ENCODE measurements at places on chromosomes 2 and 18.

GRCh38 chr2:98444436-98445176 lies at the start of gene INPP4A:
INPP4A (plus strand) TSS chr2:98444858; CDS start chr2:98520049, 75,191 bp downstream.
- peak; percentile 54 for DNase-seq

DNA sequence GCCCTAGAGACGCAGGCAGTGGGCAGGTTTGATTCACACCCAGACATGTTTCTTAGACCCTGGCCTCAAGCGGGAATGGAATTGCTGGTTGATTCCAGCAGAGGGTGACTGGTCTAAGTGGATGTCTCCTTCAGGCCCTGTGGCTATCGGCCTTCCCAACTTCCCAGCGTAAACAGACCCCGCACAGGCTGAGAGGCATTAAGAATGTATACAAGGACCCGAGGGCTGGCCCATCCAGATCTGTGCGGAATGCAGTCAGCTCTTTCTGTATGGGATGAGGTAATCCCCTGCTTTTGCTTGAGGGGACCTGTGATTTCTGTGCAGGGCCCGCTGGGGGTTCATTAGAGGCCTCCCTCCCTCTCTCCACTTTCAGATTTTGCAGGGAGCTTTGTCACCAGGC lies 6.5 kb downstream of the ACKR3 start:
- no peak for DNase-seq

- no peak for DNase-seq
Observed at GRCh38 chr2:38552259-38552658, 50.5 kb downstream of the HNRNPLL start.

DNA sequence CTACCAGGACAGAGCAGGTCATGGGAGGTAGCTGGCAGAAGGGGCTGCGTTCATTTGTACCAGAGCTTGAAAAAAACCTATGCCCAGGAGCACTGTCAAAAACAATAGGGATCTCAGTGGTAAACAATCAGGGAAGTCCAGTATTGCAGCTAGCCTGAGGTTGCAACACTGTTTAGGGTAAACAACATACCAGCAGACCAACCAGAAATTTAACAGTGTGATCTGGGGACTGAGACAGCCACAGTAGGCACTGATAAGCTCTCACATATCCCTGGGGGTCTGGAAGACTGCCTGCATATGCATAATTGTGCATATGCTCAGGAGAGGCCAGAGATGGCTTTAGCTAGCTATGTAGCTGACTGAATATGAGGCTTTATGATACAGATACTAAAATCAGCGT lies 12.0 kb upstream of the ZCCHC2 start:
- no peak for DNase-seq

GRCh38 chr18:23832911-23833310 lies 143.7 kb downstream of the LAMA3 start:
- DNase-seq = no peak

DNA sequence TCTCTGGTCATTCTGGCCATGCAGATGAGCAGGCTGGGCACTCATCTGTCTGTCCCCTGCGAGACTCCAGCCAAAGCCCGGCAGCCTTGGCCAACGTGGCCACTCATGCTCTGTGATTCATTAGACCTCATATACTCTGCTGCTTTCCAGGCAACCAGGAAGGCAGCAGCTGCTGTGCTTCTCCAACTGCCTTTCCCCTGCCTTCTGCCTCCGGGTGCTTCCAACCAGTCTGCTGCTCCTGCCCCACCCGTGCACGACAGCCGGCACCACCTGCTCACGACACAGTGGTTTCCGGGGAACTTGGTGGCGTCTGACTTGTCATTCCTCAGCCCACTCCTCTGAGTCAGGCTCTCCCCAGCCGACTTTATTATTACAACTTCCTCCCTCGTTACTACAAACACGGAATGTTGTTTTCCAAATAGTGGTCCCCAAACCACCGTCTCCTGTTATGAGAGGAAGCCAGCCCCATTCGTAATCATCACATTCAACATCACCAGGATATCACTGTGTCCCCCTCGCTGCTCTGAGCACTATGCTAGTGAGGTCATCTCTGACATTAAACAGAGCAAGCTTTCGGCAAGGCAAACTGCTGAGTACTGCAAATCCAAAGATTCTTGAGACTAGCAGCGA lies 392.4 kb downstream of the ALK start:
- no peak for DNase-seq

- no peak for DNase-seq
Observed at GRCh38 chr2:230777721-230778120, 65.1 kb downstream of the CAB39 start.

DNA sequence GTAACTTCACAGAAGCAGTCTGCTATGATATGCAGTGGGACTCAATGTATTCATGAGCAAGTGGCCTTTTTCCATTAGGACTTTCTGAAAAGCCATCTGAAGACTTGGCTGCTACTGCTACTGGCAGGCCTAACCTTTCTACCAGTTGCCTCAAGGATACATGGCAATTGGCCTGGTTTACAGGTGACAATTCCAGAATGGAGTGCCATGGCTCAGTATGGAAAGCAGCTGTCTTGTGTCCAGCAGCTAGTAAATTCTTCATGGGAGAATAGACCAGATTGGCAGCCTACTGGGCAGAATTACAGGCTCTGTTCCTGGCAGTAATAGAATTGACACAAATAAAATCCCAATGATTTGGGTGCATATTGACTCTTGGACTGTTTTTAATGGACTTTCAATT lies 12.6 kb upstream of the TMX3 start:
- DNase-seq = no peak

DNA sequence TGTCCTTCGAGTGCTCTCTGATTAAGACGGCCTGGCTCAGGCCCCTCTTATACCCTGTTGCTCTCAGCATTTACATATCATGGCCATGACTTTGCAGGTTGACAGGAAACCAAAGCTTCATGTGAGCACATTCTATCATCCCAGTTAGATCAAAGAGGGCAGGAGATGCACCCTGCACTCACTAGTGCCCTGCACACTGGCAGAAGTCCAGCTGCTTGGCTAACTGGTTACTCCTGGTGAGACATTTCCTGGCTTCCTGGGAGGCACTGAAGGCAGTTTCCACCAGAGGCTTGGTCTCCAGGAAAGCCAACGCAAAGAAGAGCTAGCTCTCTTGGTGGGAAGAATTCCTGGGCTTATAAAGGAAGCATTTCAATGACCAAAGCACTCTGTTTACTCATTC lies 66.3 kb downstream of the LIPG start:
- no peak for DNase-seq

DNA sequence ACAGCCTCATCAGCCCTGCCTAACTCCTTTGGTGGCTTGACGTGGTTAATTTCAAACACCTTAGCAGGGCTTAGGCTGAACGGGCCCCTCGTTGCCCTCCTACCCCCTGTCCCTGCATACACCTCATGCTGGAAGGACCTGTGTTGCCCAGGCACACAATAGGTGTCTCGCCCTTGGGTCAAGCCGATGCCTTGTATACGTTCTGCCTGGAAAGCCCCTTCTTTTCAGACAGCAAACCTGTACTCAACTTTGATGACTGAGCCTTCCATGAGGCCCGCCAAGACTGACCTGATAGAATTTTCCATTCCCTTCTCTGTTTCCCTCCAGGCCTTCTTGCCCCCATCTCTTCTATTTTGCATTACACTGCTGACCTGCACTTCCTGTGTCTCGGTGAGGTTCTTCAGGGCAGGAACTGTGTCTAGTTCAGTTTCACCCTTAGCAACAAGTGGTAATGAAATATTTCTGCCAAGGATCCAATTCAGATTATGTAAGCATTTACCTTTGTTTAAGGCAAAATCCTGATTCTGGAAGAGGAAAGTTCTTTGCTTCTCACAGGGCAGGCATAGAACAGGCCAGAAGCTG lies 7.9 kb downstream of the GREB1 start:
- no peak for DNase-seq

GRCh38 chr2:126650994-126651393 lies 5.0 kb upstream of the GYPC start:
- no peak for DNase-seq

DNA sequence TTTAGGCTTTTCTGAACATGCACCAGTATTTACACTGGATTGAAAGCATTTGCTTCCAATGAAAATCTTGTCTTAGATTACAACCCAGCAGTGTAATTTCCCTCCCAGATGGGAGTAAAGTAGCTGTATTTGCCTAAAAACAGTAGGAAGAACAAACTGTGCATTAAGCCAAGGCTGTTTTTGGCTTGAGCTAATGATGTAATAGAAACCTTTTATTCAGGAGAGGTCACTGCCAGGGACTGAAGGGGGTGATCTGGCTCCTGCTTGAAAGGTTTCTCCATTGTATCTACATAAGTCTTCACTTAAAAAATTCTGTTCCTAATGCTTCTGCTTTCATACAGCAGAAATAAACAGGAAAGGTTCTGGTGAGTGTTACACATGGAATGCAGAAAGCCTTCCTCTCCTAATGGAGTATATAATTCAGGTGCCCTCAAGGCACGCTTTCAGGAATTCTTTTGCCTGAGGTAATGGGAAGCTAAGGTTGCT lies 74.4 kb downstream of the MEIS1 start:
- no peak for DNase-seq

GRCh38 chr2:185790361-185790760 lies 51.8 kb downstream of the FSIP2 start:
- no peak for DNase-seq

- no peak for DNase-seq
Observed at GRCh38 chr2:152600697-152601096, 116.6 kb downstream of the PRPF40A start.

GRCh38 chr2:104028061-104028460 lies 825.9 kb upstream of the POU3F3 start:
- DNase-seq = peak; percentile 27

DNA sequence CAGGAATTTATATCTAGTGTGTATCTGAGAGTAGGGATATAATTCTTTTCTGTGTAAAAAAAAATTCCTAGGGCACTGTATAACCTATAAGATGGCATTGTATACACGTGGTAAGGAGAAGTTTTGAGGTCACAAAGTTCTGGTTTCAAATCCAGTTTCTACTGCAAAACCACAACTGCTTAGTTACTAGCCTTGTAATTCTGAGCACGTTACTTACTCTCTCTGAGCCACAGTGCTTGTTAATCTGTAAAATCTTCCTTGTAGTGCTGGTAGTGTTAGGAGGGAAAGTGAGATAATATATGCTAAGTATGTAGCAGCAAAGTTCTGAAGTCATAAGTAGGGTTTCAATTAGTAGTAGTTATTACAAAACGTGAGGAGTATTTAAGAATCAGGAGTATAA lies 175.4 kb downstream of the SATB2 start:
- no peak for DNase-seq

DNA sequence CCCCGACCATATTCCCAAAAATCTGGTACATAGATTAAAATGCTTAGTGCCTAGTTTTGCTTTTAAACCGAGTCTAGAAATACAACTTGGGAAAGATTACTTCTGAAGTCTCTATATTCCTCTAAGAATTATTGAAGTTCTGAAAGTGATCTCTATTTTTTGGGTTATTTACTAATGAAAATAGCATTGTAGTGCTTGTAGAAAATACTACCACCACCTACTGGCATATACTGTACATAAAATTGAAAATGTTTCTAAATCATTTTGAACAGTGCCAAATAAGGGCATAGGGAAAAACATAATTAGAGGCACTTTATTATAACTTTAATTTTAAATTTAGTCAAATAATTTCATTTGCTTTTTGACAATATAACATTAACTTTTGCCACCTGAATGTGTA lies 1399.6 kb upstream of the ZEB2 start:
- no peak for DNase-seq

- DNase-seq = no peak
Observed at GRCh38 chr2:621303-622099, 55.7 kb downstream of the TMEM18 start.

DNA sequence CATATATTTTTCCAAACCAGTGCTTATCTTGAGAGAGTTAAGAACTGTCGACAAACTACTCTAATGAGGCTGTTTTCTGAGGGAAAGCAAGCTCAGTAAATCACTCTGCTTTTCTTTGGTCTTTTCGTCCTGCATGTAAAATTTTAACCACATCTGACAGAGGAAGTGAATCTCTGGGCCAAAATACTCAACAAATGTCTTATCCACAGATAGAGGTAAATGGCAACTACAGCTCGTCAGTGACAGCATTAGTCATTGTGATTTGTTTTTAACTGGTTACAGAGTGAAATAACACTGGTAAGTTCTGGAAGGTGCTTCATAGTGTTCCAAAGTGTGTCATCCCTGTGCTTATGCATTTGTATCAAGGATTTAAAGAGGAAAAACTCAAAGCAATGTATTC lies 82.6 kb upstream of the SLC8A1 start:
- no peak for DNase-seq

DNA sequence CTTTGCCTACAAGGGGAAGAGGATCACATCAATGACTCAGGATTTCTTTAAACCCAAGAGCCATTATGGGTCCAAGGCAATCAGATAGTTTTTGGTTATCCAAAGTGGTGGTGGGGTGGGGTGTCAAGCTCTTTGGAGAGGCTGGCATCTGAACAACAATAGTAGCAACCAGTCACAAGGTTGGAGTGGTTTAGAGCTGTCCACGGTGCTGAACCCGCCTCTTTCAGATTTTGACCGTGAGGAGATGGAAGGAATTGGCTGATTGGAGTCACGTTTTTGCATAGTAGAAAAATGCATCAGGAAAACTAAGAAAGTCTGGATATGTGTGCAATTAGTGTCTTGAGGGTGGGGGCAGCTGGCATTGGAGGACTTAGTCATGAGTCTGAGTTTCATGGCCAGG lies 159.9 kb downstream of the LOXHD1 start:
- DNase-seq = no peak

- DNase-seq = no peak
Observed at GRCh38 chr2:235946590-235946989, 221.6 kb downstream of the GBX2 start.

GRCh38 chr2:44883356-44883755 lies 58.1 kb upstream of the SIX3 start:
- DNase-seq = no peak
